ENCODE measurements at places on chromosomes 7 and 10.

GRCh38 chr10:73209705-73210104 is 37.4 kb downstream of the DNAJC9 start:
- peak; percentile 22 for DNase-seq

DNA sequence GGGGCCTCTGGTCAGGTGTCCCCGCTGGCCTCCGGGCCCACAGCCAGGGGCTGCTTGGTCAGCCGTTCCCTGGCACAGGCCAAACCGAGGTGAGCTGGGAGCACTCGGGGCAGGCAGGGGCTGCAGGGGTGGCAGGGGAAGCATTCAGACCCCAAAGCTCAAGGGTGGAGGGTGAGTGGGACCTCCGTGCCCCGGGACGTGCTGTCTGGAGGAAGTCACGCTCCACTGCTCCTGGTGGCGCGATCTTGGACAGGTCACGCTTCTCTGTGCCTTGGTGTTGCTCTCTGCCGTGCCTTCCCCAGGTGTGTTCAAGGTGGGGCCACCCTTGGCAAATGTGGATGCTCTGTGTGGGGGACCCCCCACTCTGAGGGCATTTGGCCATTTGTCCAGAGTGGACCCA is 24.6 kb upstream of the ELFN1 start:
- no peak for DNase-seq

DNA sequence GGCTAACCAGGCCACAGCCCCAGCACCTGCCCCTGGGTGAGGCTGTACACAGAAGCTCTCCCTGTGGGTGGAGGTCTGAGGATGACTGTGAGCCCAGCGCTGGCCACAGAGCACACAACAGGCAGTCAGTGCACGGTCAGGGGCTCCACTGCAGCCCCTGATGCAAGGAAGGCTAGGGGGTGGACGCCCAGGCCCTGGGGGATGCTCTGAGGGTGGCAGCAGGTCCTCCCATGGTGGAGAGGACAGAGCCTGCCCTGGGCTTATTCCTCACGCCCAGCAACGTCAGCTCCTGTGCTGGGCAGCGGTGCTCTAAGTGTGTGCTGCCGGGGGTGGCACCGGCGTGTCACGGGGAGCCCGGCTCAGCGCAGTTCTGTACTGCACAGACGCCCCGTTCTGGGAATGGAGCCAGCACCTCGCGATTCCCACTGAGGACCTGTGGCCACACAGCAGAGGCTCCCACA is 223.2 kb downstream of the MAD1L1 start:
- DNase-seq, result no peak

GRCh38 chr7:30881448-30881847 is 30.2 kb upstream of the AQP1 start:
- DNase-seq, result no peak

DNA sequence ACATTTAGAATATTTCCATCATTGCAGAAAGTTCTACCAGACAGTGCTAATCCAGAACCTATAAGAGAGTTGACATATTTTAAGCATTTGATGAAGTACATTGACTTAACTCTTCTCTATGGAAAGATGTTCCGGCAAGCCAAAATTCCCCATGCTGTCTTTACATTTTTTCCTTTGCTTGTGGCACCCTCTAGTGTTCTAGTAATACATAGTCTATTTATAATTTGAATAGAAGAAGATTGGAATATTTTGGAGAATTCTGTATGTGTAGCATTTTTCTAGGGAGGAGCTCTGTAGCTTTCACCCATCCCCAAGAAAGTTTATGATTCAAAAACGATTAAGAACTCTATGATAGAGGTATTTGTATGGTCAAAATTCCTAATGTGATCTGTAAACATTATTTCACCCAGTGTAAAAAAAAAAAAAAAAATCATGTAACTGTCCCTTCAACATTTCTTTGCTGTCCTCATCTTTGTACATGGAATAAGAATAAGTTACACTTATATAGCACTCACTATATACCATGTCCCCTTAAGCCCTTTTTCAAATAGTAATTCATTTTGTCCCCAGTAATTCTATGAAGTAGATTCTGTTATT is 33.2 kb downstream of the NRF1 start:
- DNase-seq, result no peak

GRCh38 chr7:140625908-140626868 is 14.4 kb downstream of the DENND2A start:
- peak; percentile 90 for DNase-seq

- no peak for DNase-seq
Observed at GRCh38 chr7:26440233-26441001, 148.8 kb downstream of the SNX10 start.

DNA sequence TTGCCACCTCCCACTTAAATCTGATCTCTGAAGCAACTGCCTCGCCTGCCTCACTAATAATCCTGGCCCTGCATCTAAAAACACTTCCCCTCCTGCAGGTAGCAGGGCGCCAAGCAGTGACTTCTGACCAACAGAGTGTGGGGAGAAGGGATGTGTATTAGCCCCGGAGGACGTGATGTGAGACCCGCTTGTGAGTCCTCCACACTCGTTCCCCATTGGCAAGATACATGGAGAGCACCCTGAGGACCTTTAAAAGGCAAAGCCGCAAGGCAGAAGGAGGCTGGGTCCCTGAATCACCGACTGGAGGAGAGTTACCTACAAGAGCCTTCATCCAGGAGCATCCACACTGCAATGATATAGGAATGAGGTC is 6.1 kb upstream of the PILRA start:
- no peak for DNase-seq

GRCh38 chr7:99392046-99392445 is 16.4 kb downstream of the PDAP1 start:
- no peak for DNase-seq

DNA sequence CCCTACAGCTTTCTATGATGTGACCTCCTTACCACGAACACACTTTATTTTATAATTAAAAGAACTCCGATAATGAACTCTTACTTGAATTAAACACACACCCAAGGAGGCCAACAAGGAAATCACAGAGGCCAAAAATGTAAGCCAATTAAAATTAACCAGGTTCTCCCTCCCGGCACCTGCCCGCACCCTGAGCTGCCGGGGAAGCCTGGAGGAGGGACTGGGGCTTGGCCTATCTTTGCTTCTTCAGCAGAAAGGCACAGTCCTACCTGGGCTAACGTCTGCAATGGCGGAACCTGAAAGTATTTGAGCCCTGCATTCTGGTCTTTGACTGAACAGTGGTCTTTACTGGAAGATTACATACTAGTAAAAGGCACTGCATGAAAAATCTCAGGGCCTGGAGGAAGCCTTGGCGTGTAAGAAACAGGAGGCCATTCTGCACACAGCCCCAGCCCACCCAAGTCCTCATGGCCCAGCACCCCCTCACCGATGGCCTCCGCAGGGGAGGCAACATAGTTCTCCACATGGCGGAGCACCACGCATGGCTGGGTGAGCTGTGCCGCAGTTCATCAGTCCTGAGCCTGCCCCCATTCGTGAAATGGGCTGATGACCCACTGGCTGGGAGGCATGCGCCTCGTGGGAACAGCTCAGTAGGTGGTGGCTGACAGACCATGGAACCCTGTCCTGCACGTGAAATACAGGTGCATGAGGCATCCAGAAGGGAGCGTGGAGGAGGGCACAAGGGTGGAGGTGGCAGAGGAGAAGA is 173.8 kb downstream of the PARD3 start:
- no peak for DNase-seq

GRCh38 chr10:93435621-93436397 is 46.3 kb downstream of the MYOF start:
- DNase-seq, result no peak

DNA sequence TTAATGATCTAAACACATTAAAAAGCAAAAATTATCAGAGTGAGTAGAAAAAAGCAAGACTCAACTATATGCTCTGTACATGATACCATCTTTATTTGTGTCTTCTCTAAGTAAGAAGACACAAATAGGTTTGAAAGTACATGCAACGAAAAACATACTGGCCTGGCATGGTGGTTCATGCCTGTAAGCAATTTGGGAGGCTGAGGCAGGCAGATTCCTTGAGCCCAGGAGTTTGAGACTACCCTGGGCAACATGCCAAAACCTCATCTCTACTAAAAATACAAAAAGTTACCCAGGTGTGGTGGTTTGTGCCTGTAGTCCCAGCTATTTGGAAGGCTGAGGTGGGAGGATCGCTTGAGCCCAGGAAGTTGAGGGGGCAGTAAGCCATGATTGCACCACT is 78.1 kb upstream of the TOMM7 start:
- no peak for DNase-seq

DNA sequence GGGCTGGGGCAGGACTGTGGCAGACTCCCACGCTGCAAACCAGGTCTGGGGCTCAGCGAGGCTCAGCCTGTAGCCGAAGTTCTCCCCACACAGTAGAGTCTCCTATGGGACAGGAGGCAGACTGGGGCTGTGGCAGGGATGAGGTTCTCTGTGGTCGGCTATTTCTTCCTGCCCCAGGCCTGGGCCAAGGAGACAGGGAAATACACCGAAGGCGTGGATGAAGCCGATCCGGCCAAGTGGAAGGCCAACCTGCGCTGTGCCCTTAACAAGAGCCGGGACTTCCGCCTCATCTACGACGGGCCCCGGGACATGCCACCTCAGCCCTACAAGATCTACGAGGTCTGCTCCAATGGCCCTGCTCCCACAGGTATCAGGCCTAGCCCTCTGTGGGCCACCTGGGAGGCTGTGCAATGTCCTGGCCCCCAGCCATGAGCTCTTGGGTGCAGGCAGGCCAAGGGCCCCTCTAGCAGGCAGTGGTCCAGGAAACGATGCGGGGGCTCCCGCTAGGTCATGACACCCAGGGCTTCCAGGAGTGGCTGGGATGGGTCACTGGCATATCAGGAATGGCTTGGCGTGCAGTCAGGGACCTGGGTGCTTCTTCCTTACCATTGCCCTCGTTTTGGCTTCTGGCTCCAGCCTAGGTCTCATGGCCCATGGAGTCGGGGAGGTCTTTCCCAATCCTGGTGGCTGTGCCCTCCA is 8.1 kb downstream of the IRF5 start:
- DNase-seq, result no peak

DNA sequence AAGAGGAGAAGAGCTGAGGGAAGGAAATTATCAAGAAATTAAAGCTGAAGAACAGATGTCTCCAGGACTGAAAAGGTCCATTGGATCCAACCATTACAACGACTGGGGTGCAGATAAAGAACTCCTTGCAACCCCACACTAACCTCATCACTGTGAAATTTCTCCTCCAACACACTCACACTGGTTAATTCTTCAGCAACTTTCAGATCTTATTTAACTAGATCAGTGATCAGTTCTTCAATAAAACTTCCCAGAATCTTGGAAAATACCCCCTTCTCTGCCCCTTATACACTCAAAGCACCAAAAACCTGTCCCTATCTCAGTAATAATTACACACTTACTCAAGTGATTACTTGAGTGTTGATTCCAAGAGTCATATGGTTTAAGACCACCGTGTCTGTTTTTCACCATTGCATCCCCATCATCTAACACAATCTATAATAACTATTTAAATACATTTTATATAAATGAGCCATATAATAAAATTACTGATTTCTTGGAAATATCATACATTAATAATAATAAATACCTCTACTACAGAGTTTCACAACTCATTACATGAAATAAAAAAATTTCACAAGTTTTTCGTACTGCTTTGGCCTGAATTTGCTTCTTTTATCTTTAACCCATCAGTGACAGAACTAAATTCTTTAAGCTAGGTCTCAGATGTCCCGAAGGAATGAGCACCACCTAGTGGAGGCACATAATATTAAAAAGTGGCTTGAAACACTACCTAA is 123.7 kb downstream of the MPP7 start:
- DNase-seq, result no peak

- DNase-seq, result no peak
Observed at GRCh38 chr10:11707624-11708350, 34.4 kb upstream of the ECHDC3 start.

DNA sequence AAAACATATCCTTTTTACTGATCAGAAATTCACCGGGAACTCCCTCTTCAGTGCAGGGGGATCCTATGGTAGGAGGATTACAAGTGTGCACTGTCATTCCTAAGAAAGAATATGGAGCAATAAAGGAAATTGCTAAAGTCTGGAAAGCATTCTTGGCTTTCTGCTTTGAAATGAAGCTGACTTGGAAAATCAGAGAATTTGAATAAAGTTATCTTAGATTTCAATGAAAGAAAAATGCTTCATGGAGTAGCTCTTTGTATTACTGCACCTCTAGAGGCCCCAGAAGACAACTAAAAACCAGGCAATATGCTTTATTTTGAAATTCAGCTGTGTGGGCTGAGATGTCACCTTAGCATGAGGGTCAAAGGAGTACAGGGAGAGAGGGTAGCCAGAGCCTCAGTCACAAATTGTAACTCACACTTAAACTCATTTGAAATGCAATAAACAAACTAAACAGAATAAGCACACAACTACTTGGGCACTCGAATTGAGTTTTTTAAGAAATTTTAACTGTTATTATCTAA is 102.5 kb downstream of the IMMP2L start:
- DNase-seq, result no peak

- DNase-seq, result no peak
Observed at GRCh38 chr7:151249034-151249731, 689 bp upstream of the SMARCD3 start.

GRCh38 chr10:132482090-132482800 is 55.3 kb upstream of the INPP5A start:
- no peak for DNase-seq

GRCh38 chr7:27148756-27149641 is 1.4 kb upstream of the HOXA6 start:
- DNase-seq, result no peak

DNA sequence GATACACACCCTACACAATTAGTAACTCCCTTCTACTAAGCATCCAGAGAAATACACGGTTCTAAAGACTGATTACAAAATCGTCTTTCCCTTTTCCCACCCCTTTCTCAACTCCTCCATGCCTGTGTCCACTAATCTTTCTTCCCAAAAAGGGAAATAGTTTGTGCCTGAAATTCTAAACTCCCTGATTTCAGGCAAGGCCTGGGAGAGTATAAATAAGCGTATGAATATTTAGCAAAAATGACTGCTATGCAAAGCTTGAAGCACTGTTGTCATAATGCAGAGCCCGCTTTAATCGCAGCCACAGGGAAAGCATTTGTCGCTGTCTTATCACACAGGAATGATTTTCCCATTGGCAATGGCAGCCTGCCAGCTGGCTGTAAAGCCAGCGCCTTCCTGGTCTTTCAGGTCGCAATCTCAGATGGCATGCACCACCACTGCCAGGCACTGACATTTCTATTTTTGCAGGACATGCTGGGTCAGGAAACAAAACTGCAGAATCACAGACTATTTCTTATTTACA is 142.9 kb upstream of the PCGF5 start:
- no peak for DNase-seq

- no peak for DNase-seq
Observed at GRCh38 chr10:3805201-3805790, 20.3 kb upstream of the KLF6 start.

DNA sequence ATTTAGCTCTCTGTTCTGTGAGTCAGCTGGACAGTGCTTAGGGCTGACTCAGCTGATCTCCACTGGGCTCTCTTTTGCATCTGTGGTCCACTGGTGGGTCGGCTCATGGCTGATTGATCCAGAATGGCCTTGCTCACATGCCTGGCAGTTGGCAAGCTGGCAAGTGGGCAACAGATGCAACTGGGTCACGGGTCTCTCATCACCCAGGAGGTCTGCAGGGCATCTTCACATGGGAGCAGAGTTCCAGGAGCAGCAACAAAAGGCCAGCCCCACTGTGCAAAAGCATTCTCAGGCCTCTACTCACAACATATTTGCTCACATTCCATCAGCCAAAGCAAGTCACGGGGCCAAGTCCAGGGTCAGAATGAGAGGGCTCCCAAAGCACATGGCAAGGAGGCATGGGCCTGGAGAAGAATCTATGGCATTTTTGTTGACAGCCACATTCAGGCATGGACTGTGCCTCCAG is 98.8 kb downstream of the OAT start:
- no peak for DNase-seq

- DNase-seq, result peak; percentile 50
Observed at GRCh38 chr10:62732841-62733653, 71.5 kb upstream of the ADO start.

All from H54 (cell line).